ENCODE measurements at places on chromosomes 11 and 22. TPM values are rescaled to one million over a fixed set of nuclear protein-coding genes. Genes with fewer than 3 reads are reported as not detected.
A peak's percentile ranks its signal among the peaks of the same experiment; 100 is the strongest.

DNA sequence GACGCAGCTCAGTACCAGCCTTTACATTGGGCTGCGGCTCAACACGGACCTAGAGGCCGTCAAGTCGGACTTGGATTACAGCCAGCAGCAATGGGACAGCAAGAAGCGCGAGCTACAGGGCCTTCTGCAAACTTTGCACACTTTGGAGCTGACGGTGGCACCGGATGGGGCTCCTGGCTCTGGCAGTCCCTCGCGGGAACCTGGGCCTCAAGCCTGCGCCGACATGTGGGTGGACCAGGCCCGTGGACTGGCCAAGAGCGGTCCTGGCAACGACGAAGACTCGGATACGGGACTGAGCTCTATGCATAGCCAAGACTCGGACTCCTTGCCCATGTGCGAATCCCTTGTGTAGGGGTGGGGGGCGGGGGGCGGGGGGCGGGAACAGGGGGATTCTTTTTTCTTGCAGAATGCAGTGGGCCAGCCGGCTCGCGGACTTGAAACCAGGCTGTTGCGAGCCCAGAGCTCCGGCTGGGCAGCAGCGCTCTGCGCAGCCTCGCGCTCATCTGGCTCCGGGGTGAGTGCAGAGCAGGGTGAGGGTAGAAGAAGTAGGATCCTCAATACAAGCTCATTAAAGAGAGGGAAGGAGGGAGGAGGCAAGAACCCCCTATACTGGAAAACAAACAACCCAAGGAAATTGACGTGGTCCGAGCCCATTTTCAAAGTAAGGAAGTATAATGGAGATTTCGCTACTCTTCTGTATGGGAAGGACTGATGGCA, 1.8 kb downstream of the RASSF10 start:
- peak overlapping the region; percentile 81 for H3K4me3 ChIP-seq

GRCh38 chr22:41240377-41241132, at the start of gene CHADL:
CHADL (minus strand) TSS chr22:41240931; CDS start chr22:41240881, 50 bp downstream.
- 0 out of 2 replicates have a peak within 1 kb of the TSS, but pooled peaks have one; percentile 63 for H3K27ac ChIP-seq
- H3K4me1 ChIP-seq = peaks cover 16% of the 10 kb centered on the region
- DNase-seq = peak; percentile 30
- H3K27me3 ChIP-seq = no peaks in the 10 kb centered on the region

DNA sequence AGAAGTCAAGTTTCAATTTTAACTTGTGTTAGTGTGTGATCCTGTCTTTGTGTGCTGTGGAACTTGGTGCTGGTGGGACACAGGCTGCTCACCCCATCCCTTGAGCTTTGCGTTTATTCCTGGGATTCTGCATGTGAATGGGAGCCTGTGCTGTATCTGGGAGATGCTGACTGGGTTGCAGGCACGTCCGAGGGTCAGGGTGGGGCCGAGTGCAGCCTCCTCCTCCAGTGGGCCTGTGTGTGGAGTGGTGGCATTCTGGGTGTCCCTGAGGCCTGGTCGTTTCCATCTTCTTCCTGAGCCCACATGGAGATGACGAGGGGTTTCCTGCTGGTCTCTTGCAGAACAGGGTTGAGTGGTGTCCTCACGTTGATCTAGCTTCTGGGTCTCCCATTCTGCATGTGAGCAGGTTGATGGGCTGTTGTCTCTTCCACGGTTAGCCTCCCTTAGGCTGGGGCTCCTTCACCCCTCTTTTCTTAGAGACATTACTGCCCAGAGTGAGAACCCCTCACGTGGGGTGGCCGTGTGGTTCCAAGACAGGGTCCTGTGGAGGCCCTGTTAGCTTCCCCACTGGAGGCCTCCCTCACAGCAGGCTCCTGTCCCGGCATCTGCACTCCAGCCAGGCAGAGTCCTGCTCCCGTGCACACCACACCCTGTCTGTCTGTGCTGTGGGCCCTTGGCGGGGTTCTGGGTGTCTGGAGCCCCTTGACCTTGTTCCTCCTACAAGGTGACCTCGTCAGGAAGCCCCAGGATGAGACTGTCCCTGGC, 4.9 kb downstream of the PTDSS2 start:
- H3K27ac ChIP-seq = peak overlapping the region; percentile 75
- no peaks in the 10 kb centered on the region for H3K27me3 ChIP-seq
- H3K36me3 ChIP-seq = peaks cover 21% of the 10 kb centered on the region
- no peak overlapping the region for H3K4me3 ChIP-seq
- DNase-seq = no peak

DNA sequence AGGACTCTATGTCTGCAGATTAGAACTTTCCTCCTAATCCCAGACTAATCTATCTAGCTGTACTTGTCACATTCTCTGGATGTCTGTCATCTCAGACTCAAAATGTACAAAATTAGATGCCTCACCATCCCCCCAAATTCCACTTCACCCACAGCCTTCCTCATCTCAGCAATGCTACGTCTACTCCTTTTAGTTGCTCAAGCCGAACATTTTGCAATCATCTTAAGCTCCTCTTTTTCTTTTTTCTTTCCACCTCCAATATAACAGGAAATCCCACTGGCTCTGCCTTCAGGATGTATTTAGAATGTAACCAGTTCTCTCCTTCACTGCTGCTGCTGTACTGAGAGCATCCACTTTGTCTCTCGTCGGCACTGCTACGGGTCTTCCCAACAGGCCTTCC, 1091.8 kb downstream of the TBC1D22A start:
- no peak for DNase-seq
- peaks cover 5% of the 10 kb centered on the region for H3K4me1 ChIP-seq
- peaks cover 4% of the 10 kb centered on the region for H3K27me3 ChIP-seq

DNA sequence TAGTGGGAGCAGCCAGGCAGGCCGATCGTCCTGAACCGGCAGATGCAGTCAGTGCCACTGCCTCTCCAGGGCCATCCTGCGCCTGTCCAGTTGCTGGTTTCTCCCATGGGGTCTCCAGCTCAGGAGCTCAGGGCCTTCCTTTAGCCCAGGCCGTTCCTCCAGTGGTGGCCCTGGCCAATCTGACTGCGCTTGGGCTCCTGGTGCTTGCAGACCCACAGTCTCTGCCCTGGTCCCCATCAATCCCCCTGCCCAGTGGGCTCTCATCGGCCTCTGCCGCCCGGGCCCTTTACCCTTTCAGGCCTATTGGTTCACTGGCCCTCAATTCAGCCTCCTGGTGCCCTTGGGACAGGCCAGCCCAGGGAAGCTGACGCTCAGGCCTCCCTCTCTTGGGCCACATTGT, 29.2 kb upstream of the TSKU start:
- H3K36me3 ChIP-seq = no peaks in the 10 kb centered on the region
- no peak overlapping the region for H3K27ac ChIP-seq
- no peak for DNase-seq
- H3K4me3 ChIP-seq = no peak overlapping the region

GRCh38 chr11:70424765-70425344, 26.5 kb downstream of the CTTN start:
- no peak overlapping the region for H3K4me3 ChIP-seq
- no peaks in the 10 kb centered on the region for H3K27me3 ChIP-seq
- peaks cover 70% of the 10 kb centered on the region for H3K36me3 ChIP-seq
- DNase-seq = no peak

DNA sequence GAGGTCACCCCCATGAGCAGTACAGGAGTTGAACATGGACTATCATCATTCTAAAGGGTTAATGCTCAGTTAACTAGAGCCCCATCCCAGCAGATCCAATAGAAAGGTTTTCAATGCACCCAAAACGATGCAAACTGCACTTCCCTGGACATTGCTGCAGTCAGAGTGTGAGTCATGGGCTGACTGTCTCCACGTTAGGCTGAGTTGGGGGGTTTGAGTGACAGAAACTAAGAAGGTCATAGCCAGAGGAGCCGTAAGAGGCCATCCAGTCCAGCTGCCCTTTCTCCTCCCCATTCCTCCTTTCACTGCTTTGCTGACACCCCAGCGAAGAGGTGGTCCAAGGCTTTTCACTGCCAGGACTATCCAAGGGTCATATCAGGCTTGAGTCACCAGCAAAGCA, 10.5 kb upstream of the OR2AT4 start:
- H3K36me3 ChIP-seq = no peaks in the 10 kb centered on the region
- H3K4me1 ChIP-seq = 0 out of 2 replicates have a peak, but pooled peaks cover 6% of the 10 kb centered on the region
- no peak for DNase-seq
- H3K4me3 ChIP-seq = no peak overlapping the region
- no peak overlapping the region for H3K27ac ChIP-seq
- peaks cover 11% of the 10 kb centered on the region for H3K27me3 ChIP-seq

DNA sequence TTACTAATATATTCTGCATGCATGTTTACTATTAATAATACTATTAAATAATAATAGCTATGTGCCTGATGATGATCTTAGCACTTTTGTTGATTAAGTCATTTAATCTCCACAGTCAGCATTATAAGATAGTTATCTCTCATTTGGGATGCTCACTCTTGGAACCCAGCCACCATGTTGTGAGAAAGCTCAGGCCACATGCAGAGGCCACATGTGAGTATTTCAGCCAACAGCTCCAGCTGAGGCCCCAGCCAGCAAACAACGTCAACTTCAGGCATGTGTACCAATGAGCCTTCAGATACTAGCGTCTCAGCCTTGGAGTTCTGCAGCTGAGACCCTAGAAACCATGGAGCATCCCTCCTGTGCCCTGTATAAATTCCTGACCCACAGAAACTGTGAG, 798.1 kb upstream of the LRRC4C start:
- H3K27me3 ChIP-seq = no peaks in the 10 kb centered on the region
- H3K27ac ChIP-seq = no peak overlapping the region
- no peaks in the 10 kb centered on the region for H3K4me1 ChIP-seq
- peaks cover 5% of the 10 kb centered on the region for H3K36me3 ChIP-seq
- no peak for DNase-seq
- H3K4me3 ChIP-seq = no peak overlapping the region

Gene GGTLC3
- total RNA-seq = not detected

Gene APOL5
- total RNA-seq = not detected

Gene SOX6
- total RNA-seq = 0.62 TPM

Gene FXYD2
- 1.4 TPM for total RNA-seq

Measured in WTC11 (cell line).